Right hindlimb (tissue), 1 donor: ENCODE measurements at places on chromosomes 6 and 20.

- no peak for DNase-seq
These were observed 38.7 kb downstream of the GNAS start for GRCh38 chr20:58891086-58891717.

DNA sequence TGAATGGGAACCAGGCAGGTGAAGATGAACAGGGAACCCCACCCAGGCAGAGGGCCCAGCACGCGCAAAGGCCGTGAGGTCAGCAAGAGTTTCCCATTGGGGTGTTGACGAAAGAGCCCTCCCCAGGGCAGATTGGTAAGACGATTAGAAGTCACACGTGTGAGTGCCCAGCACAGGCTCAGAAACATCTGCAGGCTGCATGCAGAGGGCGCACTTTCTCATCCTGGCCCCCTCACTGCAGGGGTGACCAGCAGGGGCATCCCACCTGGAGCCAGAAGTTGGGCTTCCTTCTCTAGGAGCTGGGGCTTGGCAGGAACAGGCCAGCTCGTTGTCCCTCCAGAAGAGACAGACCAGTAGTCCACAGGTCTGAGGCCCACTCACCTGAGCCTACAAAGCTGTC, 38.4 kb downstream of the VSTM2L start:
- no peak for DNase-seq

DNA sequence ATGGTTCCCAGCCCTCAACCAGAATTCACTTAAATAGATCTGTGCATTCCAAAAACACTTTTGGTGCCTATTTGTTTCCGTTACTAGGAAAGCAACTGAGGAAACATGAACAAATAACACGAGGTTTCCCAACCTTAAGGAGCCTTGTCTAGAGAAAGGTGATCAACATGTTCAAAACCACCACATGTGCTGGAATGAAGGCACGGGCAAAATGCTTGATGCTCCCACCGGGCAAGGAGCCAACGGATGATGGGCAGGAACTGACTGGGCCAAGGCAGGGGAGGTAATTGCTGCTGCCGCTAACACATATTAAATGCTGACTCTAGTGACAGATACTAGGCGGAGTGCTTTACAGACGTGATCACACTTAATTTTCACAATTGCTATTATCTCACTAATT, 2.5 kb downstream of the MYLK4 start:
- no peak for DNase-seq

DNA sequence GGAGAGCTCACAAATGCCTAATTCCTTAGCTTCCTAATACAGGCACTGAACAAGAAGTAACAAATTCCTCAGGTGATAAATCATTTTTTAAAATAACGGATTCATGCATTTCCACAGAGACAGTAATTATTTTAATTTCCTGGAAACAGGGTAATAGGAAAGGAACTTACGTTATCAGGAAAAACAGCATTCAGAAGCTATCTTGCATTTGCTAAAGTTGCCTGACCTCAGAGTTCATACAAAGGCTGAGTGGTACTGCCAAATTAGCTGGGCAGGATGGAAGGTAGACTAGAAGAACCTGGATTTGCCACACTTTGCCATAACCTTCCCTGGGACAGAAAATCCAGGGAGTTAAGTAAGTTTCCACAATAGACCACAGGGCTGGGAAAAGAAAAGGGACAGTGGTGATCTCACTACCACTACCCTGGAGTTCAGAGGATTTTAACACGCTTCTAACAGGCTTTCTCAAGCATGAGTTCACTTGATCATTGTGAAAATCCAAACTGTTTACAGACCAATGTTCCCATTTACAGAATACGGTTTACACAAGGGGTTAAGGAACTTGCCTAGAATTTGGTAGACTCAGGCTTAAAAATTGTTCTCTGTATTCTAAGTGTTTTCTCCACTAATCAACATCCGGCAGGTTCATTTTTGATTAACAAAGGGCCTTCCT, 57.0 kb downstream of the KIF13A start:
- DNase-seq: no peak

GRCh38 chr6:69895396-69895795, 29.0 kb downstream of the COL19A1 start:
- no peak for DNase-seq

DNA sequence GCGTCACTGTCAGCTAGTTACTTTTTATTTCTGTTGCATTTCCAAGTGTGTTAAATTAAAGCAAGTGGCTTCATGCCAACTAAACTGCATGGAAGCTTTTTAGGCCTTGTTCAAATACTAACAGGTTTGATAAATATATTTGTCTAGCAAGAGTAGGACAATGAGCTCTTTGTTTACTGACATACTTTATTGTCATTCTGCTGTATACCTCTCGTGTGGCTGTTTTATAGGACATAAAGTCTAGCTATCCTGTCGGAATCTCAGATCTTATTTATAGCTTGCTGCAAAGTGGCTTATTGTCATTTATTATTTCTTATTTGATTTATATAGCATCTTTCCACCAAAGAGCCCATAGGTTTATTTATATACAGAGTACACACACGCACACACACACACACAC, 711.1 kb downstream of the KIF16B start:
- no peak for DNase-seq

DNA sequence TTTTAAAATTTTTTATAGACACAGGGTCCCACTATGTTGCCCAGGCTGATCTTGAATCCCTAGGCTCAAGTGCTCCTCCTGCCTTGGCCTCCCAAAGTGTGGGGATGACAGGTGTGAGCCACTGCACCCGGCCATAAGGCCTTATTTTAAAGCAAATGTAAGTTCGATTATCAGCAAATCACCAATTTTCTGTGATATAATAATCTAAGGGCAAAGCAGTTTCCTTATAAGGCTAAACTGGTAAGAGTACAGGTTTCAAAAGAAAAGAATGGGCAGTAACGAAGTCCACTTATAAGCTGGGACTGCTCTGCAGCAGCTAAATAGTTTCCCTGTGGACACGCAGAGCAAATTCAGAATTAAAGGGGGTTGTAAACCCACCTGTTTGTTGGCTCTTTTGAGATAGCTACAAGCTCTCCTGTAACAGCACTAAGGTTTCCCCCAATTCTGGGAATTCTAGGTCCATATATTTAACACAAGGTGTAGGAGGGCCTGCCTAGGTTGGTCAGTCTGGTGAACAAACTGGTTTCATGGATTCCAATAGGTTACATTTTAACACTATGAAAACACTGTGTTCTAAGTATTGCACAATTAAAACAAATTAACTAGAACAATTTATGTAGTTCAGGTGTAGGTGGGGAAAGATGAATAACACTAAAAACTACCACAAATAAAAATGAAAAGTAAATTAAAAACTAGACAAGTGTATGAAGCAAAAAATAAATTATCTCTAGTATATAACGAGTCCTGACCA, 26.3 kb downstream of the LHFPL5 start:
- DNase-seq: no peak

- DNase-seq: no peak
These were observed 34.9 kb upstream of the MTHFD1L start for GRCh38 chr6:150830439-150831165.

DNA sequence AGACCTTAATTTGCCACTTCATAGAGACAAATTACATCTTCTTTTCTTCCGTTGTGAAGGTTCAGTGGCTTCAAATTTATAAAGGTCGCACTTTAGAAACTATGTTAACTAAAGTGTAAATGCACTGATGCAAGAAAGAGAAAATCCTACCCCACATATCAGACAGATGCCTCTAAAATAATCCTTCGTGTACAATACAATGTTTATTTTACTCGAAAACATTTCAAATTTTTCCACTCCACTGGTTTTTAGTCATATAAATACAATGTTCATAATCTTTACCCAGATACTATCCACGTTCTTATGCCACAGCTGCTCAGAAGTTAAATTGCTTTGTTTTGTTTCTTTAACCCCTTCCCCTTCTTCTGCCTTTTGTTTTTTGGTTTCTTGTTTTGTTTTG, 140.3 kb upstream of the LAMP5 start:
- no peak for DNase-seq

DNA sequence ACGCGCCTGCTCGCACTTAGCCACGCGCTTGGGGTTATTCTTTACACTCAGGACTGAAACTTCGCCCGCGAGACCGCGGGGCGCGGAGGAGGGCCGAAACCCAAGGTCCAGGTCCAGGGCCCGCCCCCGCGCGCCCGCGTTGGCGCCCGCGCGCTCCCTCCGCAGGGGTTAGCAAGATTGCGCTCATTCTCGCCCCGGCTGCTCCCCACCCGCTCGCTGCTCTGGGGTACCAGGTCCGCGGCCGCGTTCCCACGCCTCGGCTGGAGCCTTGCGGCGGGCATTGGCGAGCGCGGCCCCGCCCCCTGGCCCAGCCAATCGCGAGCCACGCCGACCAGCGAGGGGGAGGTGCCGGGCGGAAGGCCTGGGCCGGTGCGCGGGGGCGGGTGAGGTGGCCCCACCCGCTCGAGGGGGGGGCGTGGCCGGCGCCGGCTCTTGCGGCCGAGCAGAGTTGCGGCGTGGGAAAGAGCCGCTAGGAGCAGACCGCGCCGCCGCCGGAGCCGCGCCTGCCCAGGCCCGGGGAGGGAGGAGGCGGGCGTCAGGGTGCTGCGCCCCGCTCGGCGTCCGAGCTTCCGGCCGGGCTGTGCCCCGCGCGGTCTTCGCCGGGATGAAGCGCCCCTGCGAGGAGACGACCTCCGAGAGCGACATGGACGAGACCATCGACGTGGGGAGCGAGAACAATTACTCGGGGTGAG, at the start of gene HEY2:
Gene HEY2 (plus strand): TSS at position 460 of the 692 bp plus-strand sequence. CDS start 145 bp downstream, at position 605.
- DNase-seq: peak; percentile 94

- no peak for DNase-seq
These were observed 8.5 kb upstream of the PBOV1 start for GRCh38 chr6:138226700-138227315.

GRCh38 chr6:88004707-88005106, 42.9 kb upstream of the SPACA1 start:
- DNase-seq: no peak

DNA sequence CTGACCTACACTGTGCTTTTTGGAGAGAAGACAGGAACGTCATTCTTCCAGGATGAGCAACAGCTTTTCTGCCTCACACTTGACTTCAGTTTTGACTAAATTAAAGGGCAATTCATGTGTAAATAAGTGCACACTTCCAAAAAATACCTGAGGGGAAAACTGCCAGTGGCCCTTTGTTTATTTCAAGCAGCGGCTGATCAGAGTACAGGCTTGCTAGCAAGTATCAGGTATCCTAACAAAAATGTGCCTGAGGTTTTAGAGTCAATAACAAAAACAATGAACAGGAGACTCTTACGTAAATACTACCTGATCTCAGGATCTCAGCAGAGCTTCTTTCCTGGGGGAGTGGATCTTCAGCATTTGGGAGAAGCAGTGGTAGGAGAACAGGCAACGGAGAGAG, 12.4 kb downstream of the LY86 start:
- DNase-seq: no peak

DNA sequence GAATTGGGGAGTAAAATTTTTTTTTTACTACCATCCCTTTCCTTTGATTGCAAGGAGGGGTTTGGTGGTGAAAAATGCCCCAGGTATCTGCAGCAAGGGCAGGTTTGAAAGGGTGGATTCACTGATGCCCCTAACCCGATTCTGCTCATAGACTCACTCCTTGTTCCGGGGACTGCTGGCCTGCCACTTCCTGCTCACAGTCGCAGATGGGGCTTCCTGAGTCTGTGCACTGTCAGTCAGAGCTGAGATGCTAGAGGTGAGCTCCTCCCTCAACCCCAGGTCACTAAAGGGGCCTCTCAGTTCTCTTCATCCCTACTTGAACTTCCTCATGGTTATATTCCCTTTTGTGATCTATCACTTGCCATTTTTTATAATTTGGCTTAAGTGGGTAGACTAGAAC, 357.9 kb downstream of the FARS2 start:
- DNase-seq: no peak

DNA sequence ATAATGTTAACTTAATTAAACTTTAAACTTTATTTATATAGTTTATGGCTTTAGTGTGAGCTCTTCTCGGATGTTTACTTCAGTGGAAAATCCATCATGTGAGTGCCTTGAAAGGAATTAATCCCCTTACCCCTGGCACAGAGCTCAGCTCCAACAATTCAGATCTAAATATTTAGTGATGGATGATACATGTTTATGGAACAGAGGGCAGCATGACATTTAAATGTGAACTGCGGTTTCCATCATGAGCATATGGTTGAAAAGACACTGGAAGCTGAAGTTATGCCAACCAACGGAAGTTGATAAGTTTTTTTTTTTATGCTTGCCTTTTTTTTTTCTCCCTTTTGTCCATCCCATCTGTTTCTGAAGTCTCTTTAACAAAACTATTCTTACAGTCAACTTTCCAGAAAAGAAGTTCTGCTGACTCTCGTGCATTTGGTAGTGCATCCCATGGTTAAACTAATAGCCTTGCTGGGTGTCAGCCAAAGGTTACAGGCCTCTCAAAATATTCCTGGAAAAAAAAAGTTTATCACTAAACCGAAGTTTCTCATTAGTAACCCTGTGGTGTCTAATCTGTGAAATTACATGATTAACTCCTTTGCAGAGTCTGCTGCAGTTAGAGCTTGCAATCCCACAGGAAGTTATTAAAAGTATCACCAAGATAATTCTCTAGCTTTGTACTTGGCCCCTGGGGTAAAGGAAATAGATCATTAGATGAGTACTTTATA, 243.9 kb upstream of the TCF21 start:
- DNase-seq: peak; percentile 37
